ENCODE measurements at places on chromosomes 6 and 20.

DNA sequence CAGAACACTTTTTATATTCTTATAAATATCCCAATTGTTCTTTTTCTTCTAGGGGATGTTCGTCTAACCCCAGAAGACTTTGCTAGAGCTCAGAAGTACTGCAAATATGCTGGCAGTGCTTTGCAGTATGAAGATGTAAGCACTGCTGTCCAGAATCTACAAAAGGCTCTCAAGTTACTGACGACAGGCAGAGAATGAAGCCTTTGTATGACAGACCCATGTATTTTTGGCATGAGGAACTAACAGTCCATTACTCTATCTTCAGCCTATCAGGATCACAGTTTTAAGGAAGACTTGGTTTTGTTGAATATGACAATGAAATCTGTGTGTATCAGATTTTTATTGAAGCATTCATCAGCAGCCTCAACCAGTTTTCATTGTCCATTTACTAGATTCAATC lies 71.4 kb downstream of the VTA1 start:
- DNase-seq = no peak

DNA sequence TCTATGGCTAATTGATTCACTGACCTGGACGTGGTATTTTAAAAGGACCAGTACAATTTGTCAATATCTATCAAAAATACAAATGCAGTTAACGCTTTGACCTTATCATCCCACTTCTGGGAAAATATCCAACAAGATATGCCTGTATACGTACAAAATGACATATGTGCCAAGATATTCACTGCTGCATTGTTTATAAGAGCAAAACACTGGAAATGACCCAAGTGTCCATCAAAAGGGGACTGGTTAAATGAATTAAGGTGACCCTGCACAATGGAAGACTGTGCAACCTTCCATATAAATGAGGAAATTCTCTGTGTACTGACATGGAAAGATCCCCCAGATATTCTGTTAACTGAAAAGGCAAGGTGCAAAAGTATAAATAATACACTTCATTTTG lies 13.9 kb downstream of the TRAM2 start:
- DNase-seq = no peak

- DNase-seq = no peak
Measured at GRCh38 chr20:43731927-43732326, 5.1 kb upstream of the GTSF1L start.

DNA sequence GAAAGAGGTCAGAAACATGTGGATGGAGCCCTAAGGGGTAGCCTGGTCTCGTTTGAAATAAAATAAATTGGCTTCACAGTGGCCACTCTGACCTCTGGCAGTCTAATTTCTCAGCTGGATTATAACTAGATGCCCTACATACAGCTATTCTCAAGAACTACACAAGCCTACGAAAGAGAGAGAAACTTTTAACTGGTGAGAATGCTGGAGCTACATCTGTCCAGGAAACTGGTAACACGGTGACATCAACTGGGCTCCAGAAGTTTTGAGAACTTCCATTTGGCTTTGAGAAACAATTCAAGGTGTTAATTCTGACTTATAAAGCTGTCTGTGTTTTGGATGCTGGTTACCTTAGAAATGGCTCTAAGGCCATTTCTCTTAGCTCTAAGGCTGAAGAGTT lies 187.3 kb upstream of the TENT5A start:
- no peak for DNase-seq

DNA sequence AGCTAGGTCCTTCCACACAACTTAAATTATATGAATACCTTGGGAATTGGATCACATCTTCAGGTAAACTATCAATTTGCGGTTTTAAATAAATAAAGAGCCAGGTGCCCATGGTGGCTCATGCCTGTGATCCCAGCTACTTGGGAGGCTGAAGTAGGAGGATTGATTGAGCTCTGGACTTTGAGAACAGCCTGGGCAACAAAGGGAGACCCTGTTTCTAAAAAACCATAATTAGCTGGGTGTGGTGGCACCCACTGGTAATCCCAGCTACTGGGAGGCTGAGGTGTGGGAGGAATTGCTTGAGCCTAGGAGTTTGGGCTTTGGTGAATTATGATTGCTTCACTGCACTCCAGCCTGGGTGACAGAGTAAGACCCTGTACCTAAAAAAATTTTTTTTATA lies 3.4 kb downstream of the GMNN start:
- no peak for DNase-seq

DNA sequence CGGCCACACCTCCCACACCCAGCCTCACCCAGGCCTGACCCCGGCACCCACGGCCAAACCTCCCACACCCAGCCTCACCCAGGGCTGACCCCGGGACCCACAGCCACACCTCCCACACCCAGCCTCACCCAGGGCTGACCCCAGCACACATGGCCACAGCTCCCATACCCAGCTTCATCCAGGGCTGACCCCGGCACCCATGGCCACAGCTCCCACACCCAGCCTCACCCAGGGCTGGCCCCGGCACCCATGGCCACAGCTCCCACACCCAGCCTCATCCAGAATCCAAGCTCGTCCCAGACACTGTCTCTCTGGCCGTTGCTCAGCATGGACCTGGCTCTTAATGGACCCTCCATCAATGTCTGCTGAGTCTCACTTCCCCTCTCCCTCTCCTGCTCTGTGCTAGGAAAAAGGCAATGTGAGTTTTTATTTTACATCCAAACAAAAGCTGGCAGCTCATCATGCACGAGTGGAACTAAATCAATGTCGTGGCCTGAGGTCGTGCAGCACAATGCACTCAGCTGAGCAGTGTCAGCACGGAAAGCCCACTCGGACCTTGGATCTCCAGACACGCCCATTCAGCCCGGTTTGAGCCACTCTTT lies 36.1 kb downstream of the NINL start:
- no peak for DNase-seq

DNA sequence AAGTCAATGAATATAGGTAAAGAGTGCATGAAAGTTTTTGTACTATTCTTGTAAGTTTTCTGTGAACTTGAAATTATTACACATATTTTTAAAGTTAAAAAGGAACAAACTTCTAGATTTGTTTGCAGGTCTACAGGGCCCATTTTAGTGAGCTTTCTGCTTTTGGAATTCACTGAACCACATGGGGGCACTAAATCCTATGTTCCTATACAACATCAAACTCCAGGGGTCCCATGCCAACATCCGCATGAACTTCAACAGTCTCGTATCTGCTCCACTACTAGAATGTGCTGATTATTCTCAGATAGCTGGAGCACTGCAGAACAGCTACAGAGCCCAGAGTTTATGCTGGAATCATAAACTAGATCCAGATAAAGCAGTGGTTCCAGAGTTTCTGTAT lies 347.9 kb upstream of the SPTLC3 start:
- DNase-seq = no peak

DNA sequence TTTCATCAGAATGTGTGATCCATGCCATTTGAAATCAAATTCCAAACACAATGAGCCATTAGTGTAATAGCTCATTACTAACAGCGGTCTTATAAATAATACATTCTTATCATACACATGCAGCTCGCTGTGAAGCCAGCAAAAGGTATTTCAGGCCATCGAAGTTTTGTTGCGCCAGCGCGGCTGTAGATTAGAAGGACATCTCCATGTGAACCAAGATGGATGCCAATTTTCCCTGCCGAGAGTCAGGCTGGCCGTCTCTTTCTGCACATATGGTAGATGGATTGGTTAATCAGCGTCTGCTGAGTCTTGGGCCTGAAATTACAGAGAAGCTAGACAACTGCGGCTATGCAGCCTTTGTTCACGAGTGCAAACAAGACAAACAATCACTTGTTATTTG lies 44.1 kb downstream of the CFAP61 start:
- DNase-seq = no peak

DNA sequence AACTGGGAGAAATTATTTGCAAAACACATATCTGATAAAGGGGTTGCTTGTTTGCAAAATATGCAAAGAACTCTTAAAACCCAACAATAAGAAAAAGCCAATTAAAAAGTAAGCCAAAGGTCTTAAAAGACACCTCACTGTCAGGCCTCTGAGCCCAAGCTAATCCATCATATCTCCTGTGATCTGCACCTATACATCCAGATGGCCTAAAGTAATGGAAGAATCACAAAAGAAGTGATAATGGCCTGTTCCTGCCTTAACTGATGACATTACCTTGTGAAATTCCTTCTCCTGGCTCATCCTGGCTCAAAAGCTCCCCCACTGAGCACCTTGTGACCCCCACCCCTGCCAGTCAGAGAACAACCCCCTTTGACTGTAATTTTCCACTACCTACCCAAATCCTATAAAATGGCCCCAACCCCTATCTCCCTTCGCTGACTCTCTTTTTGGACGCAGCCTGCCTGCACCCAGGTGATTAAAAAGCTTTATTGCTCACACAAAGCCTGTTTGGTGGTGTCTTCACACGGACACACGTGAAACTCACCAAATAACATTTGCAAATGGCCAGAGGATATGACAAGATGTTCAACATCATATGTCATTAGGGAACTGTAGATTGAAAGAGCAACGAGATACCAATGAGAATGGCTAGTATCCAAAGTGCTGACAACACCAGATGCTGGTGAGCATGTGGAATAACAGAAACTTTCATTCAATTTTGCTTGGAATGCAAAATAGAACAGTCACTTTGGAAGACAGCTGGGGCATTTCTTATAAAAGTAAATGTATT lies 565.0 kb upstream of the ADGRB3 start:
- DNase-seq = no peak

DNA sequence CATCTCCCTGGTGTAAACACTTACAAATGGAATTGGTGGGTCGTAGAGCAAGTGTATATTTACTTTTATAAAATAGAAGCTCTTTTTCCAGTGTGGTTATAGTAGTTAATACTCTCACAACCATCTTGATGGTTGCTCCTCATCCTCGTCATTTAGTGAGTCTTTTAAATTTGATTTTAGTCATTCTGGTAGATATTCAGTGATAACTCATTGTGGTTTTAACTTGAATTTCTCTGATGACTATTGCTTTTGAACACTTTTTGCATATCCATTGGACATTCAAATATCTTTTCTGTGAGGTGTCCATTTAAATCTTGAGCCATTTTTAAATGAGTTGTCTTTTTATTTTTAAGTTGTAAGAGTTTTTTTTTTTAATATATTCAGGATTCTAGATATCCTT lies 189.2 kb upstream of the PHACTR1 start:
- no peak for DNase-seq

GRCh38 chr6:96704713-96705112 lies 132.6 kb downstream of the GPR63 start:
- DNase-seq = no peak

GRCh38 chr6:119829006-119829405 lies 479.4 kb upstream of the MAN1A1 start:
- DNase-seq = no peak

DNA sequence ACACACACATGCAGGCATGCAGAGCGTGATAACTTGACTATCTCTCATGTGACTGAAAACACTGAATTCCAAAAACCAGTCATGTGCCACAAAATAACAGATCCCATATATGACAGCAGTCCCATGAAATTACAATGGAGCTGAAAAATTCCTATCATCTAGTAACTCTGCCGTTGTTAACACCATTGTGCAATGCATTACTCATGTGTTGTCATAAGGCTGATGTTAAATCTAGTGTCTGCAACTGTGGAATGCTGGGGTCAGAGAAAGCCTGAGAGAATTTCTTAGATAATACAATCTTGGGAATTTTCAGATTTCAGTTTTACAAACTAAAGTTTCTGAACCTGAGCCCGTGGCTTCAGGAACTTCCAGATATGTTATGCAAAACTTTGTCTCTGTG lies 70.2 kb downstream of the LYRM4 start:
- DNase-seq = no peak

DNA sequence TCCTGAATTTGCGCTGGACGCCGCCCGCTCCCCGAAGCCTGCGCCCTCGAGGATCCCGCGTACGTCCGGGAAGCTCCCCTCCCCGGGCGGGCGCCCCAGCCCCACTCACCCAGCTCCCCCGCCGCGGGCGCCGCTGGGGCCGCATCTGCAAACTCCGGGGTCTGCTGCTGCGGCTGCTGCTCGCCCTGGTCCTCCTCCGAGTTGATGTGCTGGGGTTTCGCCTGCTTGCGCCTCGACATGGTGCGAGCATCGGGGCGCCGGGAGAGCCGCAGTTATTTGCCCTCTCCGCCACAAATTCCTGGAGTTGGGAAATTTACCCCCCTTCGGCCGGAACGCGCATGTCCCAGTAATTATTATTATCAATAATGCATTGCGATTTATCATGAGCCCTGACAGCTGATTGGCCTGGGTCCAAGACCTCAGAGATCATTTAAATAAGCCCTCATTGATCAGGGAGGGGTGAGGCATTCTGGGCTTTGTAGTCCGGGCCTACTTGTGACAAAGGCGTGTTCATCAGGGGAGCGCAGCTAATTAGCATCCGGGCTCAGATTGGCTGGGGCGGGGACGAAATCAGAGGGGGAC lies at the start of gene SALL4:
Gene SALL4 (minus strand): TSS at position 352 of the 582 bp plus-strand sequence. CDS start 113 bp downstream, at position 239.
- no peak for DNase-seq

- no peak for DNase-seq
Measured at GRCh38 chr6:11653028-11653583, 115.6 kb downstream of the TMEM170B start.

DNA sequence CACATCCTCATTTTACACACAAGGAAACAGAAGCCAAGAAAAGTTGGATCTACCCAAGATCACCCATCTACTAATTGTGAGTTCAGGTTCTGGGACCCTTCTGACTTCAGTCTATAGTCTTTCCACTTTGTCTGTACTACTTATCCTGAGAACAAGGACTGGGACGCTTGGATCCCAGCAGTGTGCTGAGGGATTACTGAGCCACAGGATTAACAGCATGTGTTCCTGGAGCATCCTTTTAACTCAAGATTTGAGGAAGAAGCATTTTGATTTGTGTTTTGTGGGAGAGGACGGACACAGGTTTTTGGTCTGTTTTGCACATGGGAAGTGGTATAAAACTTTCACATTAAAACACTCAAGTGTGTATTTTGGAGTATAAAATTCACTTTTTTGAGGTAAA lies 4.4 kb downstream of the ENPP4 start:
- no peak for DNase-seq

GRCh38 chr6:11729076-11729475 lies 49.5 kb downstream of the ADTRP start:
- DNase-seq = no peak

GRCh38 chr6:150934380-150934779 lies 68.9 kb downstream of the MTHFD1L start:
- DNase-seq = no peak

DNA sequence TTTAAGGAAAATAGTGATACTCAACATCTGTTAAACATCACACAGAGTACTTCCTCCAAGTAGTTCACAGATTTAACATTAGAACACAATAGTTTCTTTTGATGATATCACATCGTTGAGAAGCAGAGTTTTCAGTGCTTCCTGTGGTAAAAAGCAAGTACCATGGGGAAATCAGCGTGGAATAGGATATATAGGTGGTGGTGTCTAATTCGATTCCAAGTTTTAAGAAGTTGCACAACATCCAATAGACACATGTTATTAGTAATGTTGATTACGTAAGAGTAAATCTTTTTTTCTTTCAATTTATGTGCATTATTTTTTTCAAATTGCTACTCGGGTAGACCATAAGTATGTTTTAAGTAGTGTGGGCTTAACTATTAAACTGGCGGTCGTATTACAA lies 360.7 kb downstream of the NKAIN2 start:
- no peak for DNase-seq

- no peak for DNase-seq
Measured at GRCh38 chr20:37294262-37294981, 5.0 kb downstream of the MANBAL start.

- no peak for DNase-seq
Measured at GRCh38 chr6:158793432-158793831, 25.7 kb downstream of the EZR start.

- no peak for DNase-seq
Measured at GRCh38 chr20:49676581-49677291, 36.9 kb downstream of the B4GALT5 start.
